ENCODE measurements at places on chromosomes 11 and 22.

- no peak for DNase-seq
Measured at GRCh38 chr11:95268391-95268790, 37.4 kb upstream of the SESN3 start.

GRCh38 chr22:37220543-37220981, 8.3 kb upstream of the SSTR3 start:
- DNase-seq: no peak

DNA sequence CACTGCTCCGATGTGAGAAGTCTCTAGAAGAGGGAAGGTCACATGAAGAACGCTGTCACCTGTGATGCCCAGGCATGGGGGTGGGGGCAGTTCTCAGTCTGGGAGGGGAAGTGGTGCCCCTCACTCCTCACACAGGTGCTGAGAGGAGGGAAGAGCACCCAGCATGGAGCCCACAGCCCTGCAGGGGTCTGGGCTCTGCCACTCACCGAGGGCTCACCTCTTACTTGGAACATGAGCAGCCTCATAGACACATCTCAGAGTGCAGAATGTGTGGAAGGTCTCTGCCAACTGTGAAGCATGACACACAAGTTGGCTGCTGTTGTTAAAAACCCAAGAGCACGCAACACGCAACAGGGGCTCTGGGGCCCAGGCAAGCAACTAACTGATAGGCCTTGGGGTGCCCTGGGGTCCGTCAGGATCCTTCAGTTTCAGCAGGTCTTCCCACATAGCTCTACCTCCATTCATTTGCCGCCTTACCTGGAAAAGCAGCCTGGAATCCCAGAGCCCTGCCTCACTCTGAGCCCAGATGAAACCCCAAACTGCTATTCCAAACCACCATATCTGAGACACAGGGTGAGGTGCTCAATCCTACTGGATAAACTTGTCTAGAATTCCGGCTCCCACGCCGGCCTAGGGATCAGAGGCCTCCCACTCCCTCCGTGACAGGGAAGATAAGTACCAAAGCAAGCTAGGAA, 17.5 kb upstream of the TMPRSS4 start:
- DNase-seq: no peak

DNA sequence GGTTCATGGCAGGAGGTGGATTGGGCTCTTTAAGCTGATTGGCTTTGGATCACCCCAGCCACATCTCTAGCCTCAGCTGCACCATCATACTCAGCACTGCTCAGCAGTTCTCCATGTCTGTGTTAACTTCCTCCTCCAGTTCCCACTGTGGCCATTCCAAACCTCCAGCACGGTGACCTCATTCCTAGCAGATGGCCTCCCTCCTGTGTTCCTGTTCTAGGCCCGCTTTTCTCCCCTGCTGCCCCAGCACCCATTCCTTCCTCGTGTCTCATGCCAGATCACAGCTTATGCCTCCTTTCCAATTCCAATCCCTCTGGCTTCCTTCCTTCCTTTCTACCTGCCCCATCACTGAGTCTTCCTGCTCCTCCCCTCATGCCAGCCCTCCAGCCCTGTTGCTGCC, 96.1 kb downstream of the MICAL2 start:
- DNase-seq: no peak

- no peak for DNase-seq
Measured at GRCh38 chr22:27602390-27602789, 199.2 kb downstream of the MN1 start.

DNA sequence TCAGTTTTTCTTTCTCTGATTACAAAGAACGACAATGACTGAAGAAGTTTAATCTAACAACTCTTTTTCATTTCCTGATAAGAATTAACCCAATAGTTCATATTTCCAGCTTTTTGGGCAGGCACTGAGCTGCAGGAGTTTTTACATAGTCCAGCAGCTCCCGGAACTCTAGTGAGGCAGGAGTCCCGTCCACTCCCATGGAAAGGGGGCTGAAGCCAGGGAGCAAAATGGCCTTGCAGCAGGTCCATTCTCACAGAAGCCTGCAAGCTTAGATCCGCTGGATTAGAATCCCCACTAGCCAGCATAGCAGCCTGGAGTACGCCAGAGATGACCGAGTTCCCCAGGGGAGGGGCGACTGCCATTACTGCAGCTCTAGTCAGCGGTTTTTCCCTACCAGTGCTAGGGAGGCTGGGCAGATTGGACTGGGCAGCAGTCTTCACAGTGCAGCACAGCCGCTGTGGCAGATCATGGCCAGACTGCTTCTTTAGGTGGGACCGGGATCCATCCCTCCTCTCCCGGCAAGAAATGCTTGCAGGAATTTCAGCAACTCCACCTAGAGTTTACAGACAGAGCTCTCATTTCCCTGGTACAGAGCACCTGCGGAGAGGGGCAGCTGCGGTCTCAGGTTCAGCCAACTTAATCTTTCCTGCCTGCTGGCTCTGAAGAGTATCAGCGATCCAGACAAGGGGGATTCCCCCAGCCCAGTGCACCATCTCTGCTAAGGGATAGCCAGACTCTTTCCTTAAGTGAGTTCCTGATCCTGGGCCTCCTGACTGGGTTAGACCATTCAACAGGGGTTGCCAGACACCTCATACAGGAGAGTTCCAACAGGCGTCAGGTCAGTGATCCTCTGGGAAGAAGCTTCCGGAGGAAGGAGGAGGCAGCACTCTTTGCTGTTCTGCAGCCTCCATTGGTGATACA, 742 bp upstream of the CASP4 start:
- DNase-seq: peak; percentile 64

GRCh38 chr11:64072403-64072802, 36.7 kb downstream of the FLRT1 start:
- no peak for DNase-seq

DNA sequence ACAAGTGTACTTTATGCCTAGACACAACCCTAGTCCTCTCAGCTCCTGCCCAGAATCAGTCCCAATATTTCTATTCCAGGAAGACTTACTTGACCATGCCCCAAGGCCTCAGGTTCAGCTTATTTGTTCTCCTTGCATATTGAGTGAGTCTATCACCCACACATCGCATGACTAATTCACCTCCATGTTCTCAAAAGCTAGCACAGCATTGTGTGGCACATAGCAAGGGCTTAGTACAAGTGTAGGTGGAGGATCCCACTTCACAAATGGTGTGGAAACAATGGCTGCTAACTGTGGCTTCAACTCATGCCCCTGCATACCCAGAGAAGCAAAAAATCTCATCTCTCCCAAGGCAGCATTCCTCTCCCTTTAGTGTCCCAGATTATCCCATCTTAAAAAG, 602.6 kb upstream of the API5 start:
- DNase-seq: no peak

DNA sequence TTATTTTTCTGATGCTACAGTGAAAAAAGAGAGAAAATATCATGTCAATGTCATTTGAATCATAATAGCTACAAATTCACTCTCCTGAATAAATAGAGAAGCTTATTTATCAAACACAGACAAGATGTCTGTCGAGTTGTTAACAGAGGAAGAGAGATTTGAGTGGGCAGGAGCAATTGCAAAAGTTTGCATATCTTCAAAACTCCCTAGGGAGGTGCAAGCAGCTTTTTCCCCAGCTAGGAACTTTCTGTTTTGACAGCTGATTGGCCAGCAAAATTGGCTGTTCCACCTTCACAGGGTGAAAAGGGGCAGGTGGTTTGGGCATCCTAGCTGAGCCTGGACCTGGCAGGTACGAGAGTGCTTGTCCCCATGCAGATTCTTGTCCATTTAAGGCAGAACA, 98.2 kb downstream of the NTM start:
- peak; percentile 17 for DNase-seq

DNA sequence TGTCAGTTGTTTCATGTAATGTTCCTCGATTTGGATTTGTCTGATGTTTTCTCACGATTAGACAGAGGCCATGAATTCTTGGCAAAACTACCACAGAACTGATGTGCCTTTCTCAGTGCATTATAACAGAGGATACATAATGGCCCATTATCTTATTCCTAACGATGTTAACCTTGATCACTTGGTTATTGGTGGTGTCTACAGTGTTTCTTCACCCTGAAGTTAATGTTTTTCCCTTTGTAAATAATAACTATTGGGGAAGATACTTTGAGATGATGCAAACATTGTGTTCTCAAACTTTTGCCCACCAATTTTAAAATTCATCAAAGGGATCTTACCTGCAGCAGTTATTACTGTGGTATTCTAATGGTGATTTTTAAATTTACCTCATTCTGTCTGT, 13.1 kb downstream of the RAB6A start:
- DNase-seq: no peak

GRCh38 chr11:59368238-59369022, 9.7 kb downstream of the OR5AN1 start:
- DNase-seq: no peak

- no peak for DNase-seq
Measured at GRCh38 chr11:645536-645935, 8.5 kb downstream of the DRD4 start.

GRCh38 chr11:68011051-68011943, 1.2 kb downstream of the ALDH3B1 start:
- DNase-seq: no peak

GRCh38 chr11:25065746-25066145, 568.9 kb downstream of the LUZP2 start:
- no peak for DNase-seq

- peak; percentile 98 for DNase-seq
Measured at GRCh38 chr11:29159552-29160465, 857.0 kb downstream of the KCNA4 start.

DNA sequence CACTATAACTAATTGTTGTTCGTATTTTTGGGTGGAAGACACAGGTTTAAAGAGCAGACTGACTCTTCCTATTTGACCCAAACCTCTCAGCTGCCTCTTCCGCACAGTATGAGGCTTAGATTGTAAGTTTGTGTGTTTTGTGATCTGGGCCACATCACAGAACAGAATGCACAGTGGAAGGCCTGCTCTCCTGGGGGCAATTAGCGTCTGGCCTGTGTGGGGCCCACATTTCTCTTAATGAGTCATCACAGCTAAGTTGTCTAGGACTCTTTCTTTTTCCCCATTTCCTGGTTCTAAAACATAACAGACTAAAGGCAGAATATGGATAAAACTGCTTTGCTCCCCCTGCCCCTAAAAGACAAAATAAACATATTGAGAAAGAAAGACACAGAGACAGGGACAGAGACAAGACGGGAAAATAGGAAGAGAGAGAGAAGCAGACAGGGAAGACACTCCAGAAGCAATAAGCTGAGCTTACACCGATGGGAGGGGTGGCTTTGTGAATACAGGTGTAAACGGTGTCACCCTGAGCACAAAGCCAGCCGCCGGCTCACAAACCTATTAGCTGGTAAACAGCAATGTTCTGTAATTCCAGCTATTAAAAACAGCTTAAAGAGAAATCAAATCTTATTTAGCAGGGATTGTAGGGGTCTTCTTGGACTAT, 127.4 kb upstream of the OPCML start:
- no peak for DNase-seq

DNA sequence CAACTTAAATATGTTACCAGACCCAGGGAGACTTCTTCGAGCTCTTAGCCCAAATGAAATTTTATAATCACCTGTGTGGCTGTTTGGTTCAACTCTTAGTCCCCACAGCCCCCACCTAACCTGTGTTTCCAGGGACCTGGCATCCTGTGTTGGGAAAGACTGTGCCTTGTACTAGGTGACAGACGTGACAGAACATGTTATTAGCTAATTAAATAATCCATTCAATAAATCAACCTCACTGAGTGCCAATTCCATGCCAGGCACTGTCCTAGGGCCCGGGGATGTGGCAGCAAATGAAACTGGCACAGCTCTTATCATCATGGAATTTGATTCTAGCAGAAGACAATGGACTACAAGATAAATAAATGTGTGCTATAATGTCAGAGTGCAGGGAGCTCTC, 431.9 kb downstream of the MIAT start:
- DNase-seq: no peak

- DNase-seq: no peak
Measured at GRCh38 chr11:58485961-58486360, 21.9 kb downstream of the OR5B21 start.

GRCh38 chr11:126414615-126415014, 59.1 kb downstream of the ST3GAL4 start:
- DNase-seq: no peak

- DNase-seq: no peak
Measured at GRCh38 chr11:78298291-78298771, 109.6 kb downstream of the USP35 start.

DNA sequence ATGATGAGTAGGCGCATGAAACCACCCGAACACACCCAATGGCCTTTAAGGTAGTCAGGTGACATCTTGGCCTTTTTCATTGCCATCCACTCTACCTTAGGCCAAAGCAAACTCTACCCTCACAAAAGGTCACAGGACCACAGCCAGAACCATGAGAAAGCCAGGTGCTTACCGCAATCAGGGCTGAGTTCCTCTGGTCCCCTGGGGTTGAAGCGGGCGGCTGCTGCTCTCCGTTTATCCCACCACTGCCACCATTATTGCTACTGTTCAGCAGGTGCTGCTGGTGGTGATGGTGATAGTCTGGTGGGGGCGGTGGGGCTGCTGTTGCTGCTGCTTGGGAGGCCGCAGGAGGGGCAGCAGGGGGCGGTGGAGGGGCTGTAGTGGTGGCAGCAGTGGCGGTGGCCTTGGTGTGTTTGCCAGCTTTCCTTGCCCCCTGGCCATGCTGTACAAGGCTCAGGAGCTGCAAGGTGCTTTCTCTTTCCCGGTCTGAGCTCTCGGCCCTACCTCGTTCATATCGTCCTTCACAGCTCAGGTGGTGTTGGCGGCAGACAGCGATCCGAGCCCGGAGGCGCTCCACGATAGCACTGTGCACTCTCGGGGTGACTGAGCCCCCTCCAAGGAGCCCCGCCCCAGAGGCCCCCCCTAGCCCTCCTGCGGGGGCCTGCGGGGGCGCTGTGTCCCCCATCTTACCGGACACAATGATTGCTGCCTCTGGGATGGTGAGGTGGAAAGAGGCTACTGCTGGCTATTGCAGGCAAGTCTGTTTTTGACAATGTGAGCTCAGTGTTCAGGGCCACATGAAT, 1.6 kb downstream of the MAML2 start:
- DNase-seq: no peak

GRCh38 chr11:124036666-124037065, 4.5 kb downstream of the OR10G7 start:
- DNase-seq: no peak

DNA sequence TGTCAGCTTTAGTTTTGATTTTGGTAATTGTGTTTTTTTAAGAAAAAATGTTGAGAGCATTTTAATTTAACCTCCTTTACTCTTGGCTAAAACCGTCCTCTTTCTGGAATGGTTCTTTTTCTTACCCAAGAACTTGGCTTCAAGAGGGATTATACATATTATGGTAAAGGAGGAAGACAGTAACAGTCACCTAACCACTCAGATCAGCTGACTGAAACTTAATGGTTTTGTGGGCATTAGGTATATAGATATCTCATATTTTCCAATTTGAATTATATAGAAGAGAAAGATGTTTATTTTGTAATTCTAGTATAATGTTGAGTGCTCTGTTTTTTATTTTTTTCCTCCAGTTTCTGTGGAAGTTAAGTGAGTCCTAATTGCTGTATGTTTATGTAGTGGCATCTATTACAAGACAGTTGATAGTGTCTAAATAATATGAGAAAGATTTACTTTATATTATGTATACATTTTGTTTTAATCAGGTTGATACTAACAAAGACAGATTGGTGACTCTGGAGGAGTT, 36.6 kb upstream of the NCR3LG1 start:
- no peak for DNase-seq

GRCh38 chr22:49971232-49972162, 10.9 kb downstream of the PIM3 start:
- no peak for DNase-seq
